ENCODE measurements at places on chromosomes 12 and 14.

DNA sequence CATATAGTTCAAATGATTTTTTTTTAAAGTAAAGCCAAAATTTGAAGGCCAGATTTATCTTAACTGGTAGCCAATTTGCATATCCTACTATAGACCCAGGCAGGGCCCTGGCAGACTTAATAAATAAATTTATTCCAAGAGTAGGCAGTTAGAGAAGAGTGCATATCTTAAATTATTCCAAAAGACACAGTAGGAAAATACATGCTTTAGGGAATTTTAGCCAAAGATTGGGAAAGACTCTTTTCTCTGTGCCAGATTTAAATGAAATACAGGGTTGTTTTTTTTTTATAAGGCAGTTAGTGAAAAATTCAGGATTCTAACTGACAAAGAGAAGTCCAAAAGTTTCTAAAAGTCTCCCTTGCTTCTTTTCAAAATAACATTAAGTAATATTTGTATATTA is 65.5 kb downstream of the ST8SIA1 start:
- DNase-seq, result no peak

GRCh38 chr12:132633398-132633797 is 14.8 kb downstream of the P2RX2 start:
- no peak for DNase-seq

DNA sequence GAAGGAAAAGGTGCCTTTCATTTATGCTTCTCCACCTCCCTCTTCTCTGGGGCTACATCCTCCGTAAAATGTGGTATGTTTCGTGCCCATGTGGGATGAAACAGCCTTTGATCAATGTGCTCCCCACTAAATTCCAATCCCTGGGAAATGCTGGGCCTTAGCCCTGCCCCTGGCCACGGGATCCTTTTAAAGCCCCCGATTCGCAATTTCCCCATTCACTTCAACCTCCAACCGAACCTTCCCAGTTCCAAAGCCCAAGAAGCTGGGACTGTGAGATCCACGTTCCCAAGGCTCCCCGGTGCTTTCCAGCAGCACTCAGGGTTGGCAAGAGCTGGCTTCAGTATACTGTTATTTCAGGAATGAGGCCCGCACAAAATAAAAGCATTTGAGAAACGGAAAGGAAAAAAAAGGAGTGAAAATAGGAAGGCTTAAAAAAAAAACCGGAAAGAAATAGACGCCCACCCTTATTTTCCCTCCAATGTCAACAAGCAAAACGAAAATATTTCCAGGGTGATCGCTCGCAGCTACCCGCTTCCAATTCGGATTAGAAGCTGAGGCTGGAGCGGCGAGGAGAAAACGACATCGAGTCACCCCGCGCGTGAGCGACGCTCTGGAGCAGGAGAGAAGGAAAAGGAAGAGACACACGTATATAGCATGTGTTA is 1.3 kb upstream of the FOXG1 start:
- DNase-seq, result no peak

GRCh38 chr12:21526053-21526452 is at the start of gene SPX:
TSS of gene SPX (plus strand) at chr12:21526296. CDS start at chr12:21526473, 177 bp downstream.
- DNase-seq, result no peak

DNA sequence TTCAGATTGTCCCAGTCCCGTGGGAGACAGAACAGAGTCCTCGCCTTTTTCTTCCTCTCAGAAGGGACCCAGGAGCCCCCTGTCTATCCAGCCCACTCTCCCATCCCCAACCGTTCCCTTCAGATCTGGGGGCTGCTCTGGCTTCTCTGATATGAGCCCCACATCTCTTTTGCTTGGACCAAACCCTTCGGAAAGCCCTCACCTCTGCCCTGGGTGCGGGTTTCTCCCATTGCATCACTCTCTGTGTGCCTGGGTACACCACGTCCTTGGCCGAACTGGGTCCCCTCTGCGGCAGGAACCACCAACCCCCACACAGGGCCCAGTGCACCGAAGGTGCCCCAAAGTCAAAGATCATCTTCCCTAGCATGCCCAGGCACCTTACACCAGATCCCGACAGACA is 87.8 kb downstream of the DICER1 start:
- DNase-seq, result no peak

GRCh38 chr14:24911324-24912109 is 138.4 kb downstream of the STXBP6 start:
- DNase-seq, result no peak

GRCh38 chr12:6954316-6955107 is 3.4 kb downstream of the PTPN6 start:
- DNase-seq, result no peak

- no peak for DNase-seq
Observed at GRCh38 chr14:85315733-85316290, 214.1 kb upstream of the FLRT2 start.

DNA sequence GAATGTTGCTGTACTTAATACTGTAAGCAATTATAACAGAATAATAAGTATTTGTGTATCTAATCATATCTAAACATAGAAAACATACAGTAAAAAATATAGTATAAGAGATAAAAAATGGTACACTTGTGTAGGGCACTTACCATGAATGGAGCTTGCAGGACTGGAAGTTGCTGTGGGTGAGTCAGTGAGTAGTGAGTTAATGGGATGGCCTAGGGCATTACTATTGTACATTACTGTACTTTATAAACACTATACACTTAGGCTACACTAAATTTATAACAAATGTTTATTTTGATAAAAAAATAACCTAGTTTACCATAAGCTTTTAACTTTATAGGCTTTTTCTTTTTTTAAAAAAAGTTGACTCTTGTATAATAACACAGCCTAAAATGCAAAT is 1071.2 kb upstream of the SEL1L start:
- DNase-seq, result no peak

- DNase-seq, result no peak
Observed at GRCh38 chr12:123363390-123363739, 1.3 kb downstream of the SBNO1 start.

- DNase-seq, result no peak
Observed at GRCh38 chr12:107554941-107555340, 130.7 kb upstream of the PWP1 start.

DNA sequence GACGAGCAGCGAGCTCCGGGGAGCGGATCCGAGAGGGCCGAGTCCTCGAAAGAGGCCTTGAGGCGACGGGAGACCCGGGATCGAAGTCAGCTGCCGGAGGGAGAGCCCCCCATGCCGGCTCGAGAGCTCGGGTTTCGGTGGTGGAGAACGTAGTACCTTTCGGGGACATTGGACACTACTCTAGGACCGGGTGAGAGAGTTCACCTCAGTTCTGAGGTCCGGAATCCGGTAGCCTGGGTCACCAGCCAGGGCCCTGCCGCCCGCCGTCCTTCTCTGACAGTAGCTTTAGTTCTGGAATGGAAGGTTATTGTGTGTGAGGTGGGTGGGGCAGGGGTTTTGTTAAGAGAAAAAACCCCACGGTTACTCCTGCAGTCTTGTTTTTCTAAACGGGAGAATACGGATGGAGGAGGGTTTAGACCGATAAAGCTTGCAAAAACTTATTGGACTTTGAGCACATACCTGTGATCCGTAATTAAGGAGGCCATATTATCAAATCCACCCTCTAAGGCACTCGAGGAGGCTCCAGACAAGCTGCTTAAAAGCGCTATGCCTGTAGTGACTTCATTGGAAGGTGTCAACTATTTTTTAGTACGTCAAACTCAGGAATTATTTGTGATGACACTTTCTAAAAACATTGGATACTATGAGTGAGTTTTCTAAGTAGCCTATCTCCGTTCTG is 765 bp downstream of the SCYL2 start:
- peak; percentile 9 for DNase-seq

- DNase-seq, result no peak
Observed at GRCh38 chr12:119088685-119089379, 89.9 kb upstream of the HSPB8 start.

GRCh38 chr12:26244503-26244902 is 49.1 kb downstream of the SSPN start:
- no peak for DNase-seq

GRCh38 chr12:81863406-81863805 is 104.3 kb upstream of the PPFIA2 start:
- no peak for DNase-seq

DNA sequence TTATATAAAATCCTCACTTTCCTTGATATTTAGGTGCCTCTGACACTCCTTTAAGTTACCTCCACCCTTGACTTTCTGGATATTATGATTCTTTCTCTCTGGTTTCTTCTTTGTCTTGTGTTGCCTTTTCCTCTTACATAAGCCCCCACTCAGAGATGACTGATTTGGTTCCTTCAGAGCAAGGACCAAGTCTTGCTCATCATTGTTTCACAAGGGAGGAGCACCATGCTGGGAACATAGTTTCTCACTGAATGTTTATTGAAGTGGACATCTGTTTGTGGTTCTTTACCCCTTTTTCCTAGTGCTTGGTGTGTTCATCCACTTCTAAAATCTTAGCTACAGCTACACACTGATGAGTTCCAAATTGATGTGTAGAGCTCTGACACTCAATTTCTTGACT is 161.3 kb upstream of the PTPRQ start:
- no peak for DNase-seq

DNA sequence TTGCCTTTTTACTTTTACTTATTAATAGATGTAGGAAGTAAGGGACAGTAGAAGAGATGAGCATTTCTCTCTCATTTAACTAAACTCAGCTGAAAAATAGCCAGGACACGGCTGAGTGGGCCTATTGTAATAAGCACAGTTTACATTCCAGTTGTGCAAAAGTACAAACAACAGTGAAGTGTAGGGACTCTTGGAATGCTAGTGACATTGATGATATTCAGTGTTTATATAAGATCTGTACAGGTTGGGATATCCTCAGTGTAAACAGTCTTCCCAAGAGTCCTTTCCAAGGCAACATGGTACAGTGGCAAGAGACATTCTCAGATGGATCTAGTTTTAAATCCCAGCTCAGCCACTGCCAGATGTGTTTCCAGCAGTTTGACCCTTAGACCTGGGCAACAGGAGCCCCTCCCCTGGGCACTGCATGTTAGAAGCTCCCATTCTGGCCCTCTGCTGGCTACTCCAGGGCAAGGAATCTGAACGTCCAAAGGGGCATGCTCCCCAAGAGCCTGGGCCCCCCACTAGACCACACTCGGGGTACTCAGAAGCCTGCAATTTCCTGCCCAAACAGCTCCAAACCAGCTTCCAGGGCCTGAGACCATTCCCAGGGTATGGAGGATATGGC is 55.3 kb downstream of the STAB2 start:
- DNase-seq, result no peak

DNA sequence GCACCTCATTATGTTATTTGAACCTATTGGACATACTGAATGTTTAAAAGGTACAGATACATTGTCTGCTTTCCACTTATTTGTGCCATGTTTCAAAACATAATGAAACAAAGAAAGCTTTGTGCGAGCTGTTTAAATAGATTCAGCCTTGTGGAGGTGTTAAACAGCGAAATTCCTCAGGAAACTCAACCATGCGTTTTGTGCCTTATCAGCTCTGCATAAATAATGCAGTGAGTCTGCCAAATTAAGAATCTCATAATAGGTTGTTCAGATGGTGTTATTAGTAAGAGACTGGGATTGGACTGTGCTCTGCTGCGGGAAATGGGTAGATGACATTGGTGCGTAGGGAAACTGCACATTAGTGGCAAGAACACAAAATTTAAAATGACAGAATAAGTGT is 163.7 kb upstream of the CLEC14A start:
- no peak for DNase-seq

GRCh38 chr14:52522581-52523345 is 29.5 kb downstream of the TXNDC16 start:
- no peak for DNase-seq

DNA sequence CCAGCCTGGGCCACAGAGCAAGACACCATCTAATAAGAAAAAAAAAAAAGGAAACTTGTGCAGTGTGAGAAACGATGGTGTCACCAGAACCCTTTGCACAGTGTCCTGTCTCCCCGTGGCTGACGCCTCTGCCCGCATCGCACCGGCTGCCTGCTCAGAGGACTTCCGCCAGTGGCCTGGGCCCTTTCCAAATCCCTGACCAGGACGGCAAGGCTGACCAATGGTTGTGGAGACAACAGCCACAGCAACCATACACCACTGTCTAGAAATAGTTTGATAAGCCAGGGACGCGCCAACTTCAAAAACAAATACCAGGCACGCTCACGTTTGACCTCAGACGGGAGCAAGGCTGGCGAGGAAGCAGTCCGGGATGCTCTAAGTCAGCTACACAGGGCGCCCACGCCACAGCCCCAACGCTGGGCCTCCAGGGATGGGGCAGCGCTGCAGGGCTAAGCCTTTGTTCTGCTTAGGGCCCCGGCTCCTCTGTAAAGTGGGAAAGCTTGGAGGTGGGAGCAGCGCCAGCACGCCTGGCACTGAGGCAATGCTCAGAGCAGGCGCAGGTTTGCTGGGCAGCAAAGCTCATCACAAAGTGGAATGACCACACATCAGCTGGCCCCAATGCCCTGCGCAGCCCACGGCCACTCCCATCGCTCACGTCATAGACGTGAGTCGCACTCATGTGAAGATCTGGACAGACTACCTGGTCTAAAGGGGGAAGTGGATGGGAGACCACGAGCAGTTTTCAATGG is 12.5 kb downstream of the PGAM5 start:
- DNase-seq, result no peak

- DNase-seq, result no peak
Observed at GRCh38 chr12:112130441-112130998, 5.2 kb downstream of the TRAFD1 start.

- DNase-seq, result no peak
Observed at GRCh38 chr12:122084857-122085405, 6.4 kb downstream of the MLXIP start.

GRCh38 chr12:130433411-130433810 is 95.7 kb downstream of the PIWIL1 start:
- no peak for DNase-seq

DNA sequence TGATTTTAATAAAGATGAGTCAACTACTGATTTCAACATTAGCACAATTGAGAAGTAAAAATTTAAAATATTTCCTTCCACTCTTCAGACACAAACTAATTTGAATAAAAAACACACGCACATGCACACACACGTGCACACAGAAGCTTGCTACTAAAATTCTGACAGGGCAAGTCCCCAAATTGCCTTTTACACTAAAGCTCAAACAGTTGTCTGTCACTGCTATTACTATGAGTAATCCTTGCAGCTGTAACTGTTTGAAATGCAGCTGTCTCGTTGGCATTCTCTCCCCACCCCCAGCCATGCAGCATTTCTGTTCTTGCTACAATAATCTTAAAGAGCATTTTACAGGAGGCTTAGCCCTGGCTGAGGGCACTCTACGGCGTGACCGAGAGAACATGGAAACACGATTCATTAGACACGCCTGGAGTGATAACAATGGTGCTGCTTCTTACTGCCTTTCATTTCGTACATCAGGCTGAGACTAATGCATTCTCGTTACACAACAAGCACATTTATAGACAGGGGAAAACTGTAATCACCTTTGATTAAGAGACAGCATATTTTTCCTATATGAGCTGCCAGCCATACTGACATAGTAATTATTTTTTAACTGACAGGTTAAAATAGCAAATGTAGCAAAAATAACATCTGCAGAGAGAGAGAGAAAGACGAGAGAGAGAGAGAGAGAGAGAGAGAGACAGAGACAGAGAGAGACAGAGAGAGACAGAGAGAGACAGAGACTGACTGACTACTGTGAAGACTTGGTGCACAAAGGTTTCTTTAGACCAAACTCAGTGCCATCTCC is 153.8 kb downstream of the MED13L start:
- DNase-seq, result no peak

DNA sequence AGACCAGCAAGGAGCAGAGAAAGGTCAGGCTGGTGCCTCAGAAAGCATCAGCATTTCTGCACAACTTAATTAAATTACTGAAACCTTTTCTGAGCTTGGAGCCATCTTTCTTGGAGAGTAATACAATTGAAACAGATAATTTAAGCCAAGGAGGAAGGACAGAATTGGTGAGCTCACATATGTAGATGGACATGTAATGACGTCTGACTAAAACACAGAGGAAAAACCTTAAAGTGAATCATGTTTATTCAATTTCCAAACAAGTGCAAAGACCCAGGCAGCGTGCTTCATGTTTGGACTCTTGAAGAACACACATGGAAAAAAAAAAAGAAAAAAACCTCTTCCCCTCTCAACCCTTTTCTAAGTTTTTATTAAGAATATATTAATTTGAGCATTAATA is 19.0 kb downstream of the SUSD6 start:
- no peak for DNase-seq
